ENCODE measurements at places on chromosomes 6 and 20.

GRCh38 chr20:33199026-33199425, 18.1 kb upstream of the BPIFA3 start:
- DNase-seq, result no peak

GRCh38 chr6:82227770-82228169, 19.8 kb downstream of the IBTK start:
- no peak for DNase-seq

DNA sequence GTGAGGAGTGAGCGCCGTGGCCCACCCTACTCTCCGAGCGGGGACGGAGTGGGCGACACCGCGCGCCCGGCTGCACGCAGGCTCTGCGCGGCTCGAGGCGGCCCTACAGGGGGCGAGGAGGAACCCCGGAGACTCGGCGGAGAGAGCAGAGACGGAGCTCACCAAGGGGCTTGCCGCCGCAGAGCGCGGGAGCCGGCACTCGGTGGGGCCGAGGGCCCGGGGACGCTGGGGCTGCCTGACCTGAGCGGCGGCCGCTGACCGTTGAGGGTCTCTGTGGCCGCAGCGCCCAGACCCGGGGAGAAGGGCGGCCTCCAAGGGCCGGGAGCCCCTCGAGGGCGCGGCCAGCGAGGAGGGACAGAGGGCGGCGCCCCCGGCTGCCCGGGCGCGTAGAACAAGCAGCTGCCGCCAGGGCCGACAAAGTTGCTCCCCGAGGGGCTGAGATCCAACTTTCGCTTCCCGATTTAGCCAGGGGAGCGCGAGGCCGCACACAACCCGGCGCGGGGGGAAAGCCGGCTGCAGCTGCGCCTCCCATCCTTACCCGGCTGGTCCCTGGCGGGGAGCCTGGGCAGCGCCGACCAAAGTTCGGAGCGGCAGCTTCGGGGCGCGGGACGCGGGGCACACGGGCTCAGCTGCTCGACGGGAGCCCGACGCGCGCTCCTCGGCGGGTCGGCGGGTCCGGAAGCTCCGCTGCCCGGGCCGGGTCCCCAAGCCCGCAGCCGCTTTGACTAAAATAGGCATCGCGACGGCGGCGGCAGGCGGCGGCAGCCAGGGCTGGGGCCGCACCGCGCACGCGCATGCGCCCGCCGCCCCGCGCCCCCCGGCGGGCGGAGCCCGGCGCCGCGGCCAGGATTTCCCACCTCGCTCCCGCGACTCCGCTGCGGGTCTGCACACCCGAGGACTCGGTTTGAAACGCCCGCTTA, 43.1 kb downstream of the POPDC3 start:
- no peak for DNase-seq

- no peak for DNase-seq
Observed at GRCh38 chr6:141677598-141678211, 455.0 kb upstream of the GJE1 start.

GRCh38 chr20:62991196-62991807, 15.5 kb downstream of the BHLHE23 start:
- DNase-seq, result no peak

- no peak for DNase-seq
Observed at GRCh38 chr6:99603421-99604165, 3.0 kb upstream of the PRDM13 start.

- DNase-seq, result no peak
Observed at GRCh38 chr6:20021795-20022194, 184.6 kb downstream of the ID4 start.

All from urinary bladder (tissue), 4 donors.